IPS DF 6.9 (cell line): ENCODE measurements at places on chromosomes 7 and 10.

GRCh38 chr10:82089327-82089726 lies 214.3 kb downstream of the NRG3 start:
- no peak for DNase-seq

GRCh38 chr7:109476409-109476808 lies 906.7 kb downstream of the DNAJB9 start:
- DNase-seq = no peak

- no peak for DNase-seq
These were observed 89.2 kb upstream of the PFKP start for GRCh38 chr10:2978111-2978510.

GRCh38 chr7:67857698-67858097 lies 861.1 kb downstream of the TYW1 start:
- no peak for DNase-seq

DNA sequence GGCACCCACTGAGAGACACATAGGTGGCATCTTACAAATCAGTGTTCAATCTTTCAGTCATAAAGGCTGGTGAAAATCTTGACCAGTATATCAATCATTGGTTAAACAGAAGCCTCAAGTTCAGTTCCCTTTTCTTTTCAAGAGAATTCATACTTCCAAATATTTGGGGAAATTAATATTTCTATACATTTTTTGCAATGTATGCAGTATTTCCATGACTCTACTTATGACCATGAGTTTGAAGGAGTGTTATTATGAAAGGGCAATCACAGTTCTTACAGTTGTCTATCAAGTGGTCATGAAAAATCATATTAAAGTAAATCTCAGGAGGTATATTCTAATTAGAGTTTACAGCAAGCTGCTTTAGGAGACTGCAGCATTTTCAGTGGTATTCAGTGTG lies 724.0 kb downstream of the ANKRD7 start:
- no peak for DNase-seq

GRCh38 chr7:135929722-135930141 lies 47.4 kb downstream of the MTPN start:
- DNase-seq = no peak

DNA sequence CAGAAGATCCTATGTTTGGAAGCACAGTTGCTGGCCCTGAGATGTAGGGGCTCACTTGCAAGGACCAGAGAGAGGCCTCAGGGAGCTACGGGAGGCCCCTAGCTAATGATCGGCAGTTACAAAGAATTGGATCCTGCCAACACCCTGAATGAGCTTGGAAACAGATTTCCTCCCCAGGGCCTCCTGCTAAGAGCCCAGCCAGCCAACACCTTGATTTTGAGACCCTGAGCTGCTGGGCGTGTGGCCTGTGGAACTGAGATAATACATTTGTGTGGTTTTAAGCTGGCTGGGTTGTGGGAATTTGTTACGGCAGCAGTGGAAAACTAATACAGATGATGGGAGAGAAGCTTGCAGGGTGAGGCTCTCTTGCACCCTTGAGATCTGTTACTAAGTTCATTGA lies 3.9 kb downstream of the DOCK1 start:
- DNase-seq = no peak

DNA sequence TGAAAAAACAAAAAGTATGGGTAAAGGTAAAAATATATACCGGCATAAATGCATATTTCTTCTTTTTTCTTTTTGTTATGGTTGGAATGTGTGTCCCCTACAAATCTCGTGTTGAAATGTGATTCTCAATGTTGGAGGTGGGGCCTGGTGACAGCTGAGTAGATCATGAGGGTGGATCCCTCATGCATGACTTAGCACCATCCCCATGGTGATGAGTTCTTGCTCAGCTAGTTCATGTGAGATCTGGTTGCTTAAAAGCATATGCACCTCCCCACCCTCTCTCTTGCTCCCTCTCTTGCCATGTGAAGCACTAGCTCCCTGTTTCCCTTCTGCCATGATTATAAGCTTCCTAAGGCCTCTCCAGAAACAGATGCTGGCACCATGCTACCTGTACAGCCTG lies 93.3 kb downstream of the HYCC1 start:
- DNase-seq = no peak

GRCh38 chr7:561631-562373 lies 42.2 kb upstream of the PDGFA start:
- no peak for DNase-seq

DNA sequence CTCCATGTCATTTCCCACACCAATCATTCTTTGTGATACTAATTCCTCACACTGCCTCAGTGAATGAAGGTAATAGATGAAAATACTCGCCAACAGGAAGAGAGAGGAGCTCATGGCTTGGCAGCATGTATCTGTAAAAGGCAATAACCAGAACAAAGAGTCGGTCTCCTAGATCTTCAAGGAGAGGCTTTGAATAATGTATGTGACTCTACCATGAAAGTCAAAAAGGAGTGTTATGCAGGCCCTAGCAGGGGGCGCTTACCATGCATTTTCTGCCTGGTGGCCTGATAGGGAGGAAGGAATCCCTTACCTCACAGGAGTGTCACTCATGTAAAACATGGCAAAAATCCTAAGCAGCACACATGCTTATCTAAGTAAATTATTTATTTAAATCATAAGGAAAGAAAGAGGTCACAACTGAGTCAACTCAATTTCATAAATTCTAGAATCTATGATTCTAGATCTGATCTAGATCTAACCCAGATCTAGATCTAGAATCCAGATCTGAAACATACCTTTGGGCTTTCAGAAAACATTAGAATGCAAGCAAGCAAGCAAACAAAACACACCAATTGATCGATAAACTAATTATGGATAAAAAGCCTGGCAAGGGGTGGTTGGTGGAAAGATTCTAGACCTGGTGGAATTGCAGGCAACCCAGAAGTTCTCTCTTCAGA lies 226.3 kb upstream of the KLF6 start:
- DNase-seq = peak; percentile 5

- DNase-seq = no peak
These were observed 629.6 kb upstream of the DPP6 start for GRCh38 chr7:153422291-153423209.

GRCh38 chr7:156069891-156070290 lies 257.6 kb upstream of the SHH start:
- no peak for DNase-seq

- no peak for DNase-seq
These were observed 19.9 kb upstream of the POLR1F start for GRCh38 chr7:19728716-19729115.
